Left ventricle myocardium inferior (tissue), 1 donor: ENCODE measurements at places on chromosomes 5 and 9. TPM values are rescaled to one million over a fixed set of nuclear protein-coding genes. Genes with fewer than 3 reads are reported as not detected.
A peak's percentile ranks its signal among the peaks of the same experiment; 100 is the strongest.

DNA sequence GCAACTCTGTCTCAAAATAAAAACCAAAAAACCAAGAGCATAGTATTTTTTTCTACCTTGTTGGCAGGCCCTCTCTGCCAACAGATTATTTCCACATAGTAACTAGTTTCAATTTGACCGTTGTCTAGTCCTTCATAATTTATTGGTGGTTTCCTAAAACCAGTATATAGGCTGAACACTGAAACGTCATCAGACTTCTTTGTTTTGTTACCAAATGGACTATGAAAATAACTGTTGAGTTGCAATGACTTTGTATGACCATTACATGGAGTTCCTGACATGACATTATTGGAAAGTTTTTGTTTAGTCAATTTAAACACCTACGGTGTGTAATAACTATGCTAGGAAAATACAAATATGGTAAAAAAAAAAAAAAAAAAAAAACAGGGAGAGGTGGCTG, 1.7 kb downstream of the AGGF1 start:
- no peak overlapping the region for H3K27ac ChIP-seq
- H3K27me3 ChIP-seq, result no peaks in the 10 kb centered on the region
- DNase-seq, result no peak
- H3K4me3 ChIP-seq, result peak overlapping the region; percentile 91

DNA sequence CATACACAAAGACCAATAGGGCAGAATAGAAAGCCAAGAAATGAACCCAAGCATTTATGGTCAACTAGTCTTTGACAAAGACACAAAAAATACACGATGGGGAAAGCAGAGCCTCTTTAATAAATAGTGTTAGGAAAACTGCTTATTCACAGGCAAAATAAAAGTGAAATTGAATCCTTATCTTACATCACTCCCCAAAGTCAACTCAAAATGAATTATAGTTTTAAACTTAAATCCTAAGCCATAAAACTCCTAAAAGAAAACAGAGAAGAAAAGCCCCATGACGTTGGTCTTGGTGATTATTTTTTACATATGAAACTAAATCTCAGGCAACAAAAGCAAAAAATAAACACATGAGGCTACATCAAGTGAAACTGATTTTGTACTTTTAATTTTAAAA, 46.8 kb downstream of the CHSY3 start:
- no peaks in the 10 kb centered on the region for H3K27me3 ChIP-seq
- no peaks in the 10 kb centered on the region for H3K4me1 ChIP-seq
- H3K4me3 ChIP-seq, result no peak overlapping the region
- H3K36me3 ChIP-seq, result no peaks in the 10 kb centered on the region

DNA sequence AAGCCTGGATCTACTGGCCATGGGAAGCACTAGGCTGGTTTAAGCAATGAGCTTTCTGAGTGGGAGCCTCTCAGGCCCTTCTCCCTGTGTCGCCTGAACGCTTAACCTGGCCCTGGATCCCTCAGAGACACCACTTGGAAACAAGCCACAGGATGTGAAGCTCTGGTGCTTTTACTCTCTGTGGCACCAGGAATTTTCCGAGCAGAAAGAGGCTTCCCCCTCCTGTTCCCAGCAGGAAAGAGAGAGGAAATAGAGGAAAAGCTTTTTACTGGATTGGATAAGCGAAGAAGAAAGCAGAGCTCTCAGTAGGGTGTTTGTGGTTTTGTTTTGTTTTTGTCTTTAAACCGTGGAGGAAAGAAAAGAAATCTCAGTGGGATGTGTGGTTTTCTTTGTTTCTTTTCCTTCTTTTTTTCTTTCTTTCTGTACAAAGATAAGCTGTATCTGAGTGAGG, 34.5 kb downstream of the COL15A1 start:
- H3K4me3 ChIP-seq, result no peak overlapping the region
- no peaks in the 10 kb centered on the region for H3K36me3 ChIP-seq
- peak overlapping the region; percentile 86 for H3K27ac ChIP-seq
- H3K27me3 ChIP-seq, result no peaks in the 10 kb centered on the region

DNA sequence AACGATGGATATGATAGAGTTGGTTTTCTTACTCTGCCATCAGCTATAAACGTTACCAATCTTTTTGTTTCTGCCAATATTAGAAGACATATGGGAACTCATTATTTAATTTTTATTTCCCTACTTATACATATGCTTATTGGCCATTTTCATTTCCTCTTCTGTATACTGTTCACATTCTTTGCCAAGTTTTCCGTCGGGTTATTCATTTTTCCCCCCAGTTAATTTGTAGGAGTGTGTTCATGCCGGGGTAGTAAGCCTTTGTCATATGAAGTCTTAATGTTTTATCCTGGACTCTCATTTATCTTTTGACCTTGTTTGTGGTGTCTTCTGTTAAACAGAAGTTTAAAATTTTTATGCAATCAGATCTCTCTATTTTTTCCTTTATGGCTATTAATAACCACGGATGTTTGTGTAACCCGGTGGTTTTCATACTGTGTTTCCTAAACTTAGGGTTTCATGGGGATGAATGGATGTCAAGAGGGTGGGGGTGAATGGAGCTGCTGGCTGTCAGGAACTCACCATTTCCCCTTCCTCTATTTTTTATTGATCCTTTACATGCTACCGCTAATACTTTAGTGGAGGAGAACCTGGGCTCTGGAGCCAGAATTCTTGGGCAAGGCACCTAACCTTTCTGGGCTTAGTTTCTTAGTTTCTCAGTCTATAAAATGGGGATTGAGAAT, 42.5 kb upstream of the PPARGC1B start:
- H3K36me3 ChIP-seq, result no peaks in the 10 kb centered on the region
- H3K4me1 ChIP-seq, result peaks cover 32% of the 10 kb centered on the region
- H3K27me3 ChIP-seq, result no peaks in the 10 kb centered on the region
- no peak for DNase-seq
- H3K4me3 ChIP-seq, result no peak overlapping the region

- H3K27me3 ChIP-seq, result no peaks in the 10 kb centered on the region
- no peak overlapping the region for H3K27ac ChIP-seq
- H3K36me3 ChIP-seq, result no peaks in the 10 kb centered on the region
- H3K4me1 ChIP-seq, result peaks cover 6% of the 10 kb centered on the region
- H3K4me3 ChIP-seq, result no peak overlapping the region
These were observed 166.7 kb downstream of the GAPVD1 start for GRCh38 chr9:125428060-125428901.

GRCh38 chr9:120891884-120892747, 15.1 kb upstream of the PHF19 start:
- no peak for DNase-seq
- H3K27ac ChIP-seq, result no peak overlapping the region
- H3K4me3 ChIP-seq, result no peak overlapping the region
- H3K36me3 ChIP-seq, result no peaks in the 10 kb centered on the region

- no peaks in the 10 kb centered on the region for H3K36me3 ChIP-seq
- H3K4me1 ChIP-seq, result peaks cover 52% of the 10 kb centered on the region
These were observed 57.7 kb downstream of the DUSP1 start for GRCh38 chr5:172713113-172713808.

DNA sequence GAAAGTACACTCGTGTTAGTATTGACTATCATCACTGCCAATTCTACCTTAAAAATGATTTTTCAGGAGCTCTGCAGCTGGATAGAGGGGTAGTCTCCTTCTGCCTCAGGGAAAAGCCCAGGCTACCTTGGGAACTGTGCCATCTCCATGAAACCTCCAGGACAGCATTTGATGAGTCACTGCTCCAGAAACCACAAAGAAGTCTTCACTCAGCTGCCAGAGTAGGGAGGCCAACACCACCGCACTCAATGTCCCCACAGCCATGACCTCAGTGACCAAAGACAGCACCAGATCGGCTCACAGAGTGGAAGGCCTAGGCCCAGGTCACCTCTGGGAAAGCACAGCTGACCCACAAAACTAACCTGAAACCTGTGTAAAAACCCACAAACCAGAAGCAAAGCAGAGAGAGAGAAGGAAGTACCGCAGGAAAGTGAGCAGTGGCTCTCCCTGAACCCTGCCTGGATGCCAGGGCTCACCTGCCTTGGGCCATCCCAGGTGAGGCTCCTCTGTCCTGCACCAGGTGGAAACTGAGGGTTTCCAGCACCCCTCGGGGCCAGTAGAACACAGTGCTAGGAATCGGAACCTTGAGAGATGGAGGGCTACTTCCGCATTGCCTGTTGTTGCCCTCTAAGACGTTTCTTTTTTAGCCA, 30.0 kb downstream of the S1PR3 start:
- no peak for DNase-seq
- peaks cover 29% of the 10 kb centered on the region for H3K4me1 ChIP-seq
- H3K27me3 ChIP-seq, result no peaks in the 10 kb centered on the region
- H3K36me3 ChIP-seq, result no peaks in the 10 kb centered on the region
- no peak overlapping the region for H3K4me3 ChIP-seq
- H3K27ac ChIP-seq, result peak overlapping the region; percentile 76

Gene KCNMB1
- 1.3 TPM for total RNA-seq

Gene THOC3
- 9.7 TPM for total RNA-seq

Gene HACD4
- 0.71 TPM for total RNA-seq

Gene OBP2B
- not detected for total RNA-seq
